Breast epithelium (tissue), 4 donors: ENCODE measurements at places on chromosomes 5 and 9. TPM values are rescaled to one million over a fixed set of nuclear protein-coding genes. Genes with fewer than 3 reads are reported as not detected.
A peak's percentile ranks its signal among the peaks of the same experiment; 100 is the strongest.

GRCh38 chr9:114166614-114167572 is 11.6 kb downstream of the COL27A1 start:
- DNase-seq, result no peak
- H3K27ac ChIP-seq, result no peak overlapping the region
- no peaks in the 10 kb centered on the region for H3K27me3 ChIP-seq
- H3K4me3 ChIP-seq, result no peak overlapping the region
- no peaks in the 10 kb centered on the region for H3K36me3 ChIP-seq
- H3K4me1 ChIP-seq, result no peaks in the 10 kb centered on the region

GABRA6 gene
- total RNA-seq, result not detected

GRCh38 chr5:154284433-154284832 is 93.9 kb downstream of the GALNT10 start:
- DNase-seq, result no peak
- no peaks in the 10 kb centered on the region for H3K4me1 ChIP-seq
- H3K4me3 ChIP-seq, result no peak overlapping the region
- H3K27me3 ChIP-seq, result no peaks in the 10 kb centered on the region
- H3K27ac ChIP-seq, result no peak overlapping the region

GRCh38 chr9:131403493-131403773 is 9.5 kb downstream of the PRRC2B start:
- DNase-seq, result no peak
- H3K4me3 ChIP-seq, result no peak overlapping the region
- peaks cover 25% of the 10 kb centered on the region for H3K4me1 ChIP-seq
- H3K36me3 ChIP-seq, result no peaks in the 10 kb centered on the region

DNA sequence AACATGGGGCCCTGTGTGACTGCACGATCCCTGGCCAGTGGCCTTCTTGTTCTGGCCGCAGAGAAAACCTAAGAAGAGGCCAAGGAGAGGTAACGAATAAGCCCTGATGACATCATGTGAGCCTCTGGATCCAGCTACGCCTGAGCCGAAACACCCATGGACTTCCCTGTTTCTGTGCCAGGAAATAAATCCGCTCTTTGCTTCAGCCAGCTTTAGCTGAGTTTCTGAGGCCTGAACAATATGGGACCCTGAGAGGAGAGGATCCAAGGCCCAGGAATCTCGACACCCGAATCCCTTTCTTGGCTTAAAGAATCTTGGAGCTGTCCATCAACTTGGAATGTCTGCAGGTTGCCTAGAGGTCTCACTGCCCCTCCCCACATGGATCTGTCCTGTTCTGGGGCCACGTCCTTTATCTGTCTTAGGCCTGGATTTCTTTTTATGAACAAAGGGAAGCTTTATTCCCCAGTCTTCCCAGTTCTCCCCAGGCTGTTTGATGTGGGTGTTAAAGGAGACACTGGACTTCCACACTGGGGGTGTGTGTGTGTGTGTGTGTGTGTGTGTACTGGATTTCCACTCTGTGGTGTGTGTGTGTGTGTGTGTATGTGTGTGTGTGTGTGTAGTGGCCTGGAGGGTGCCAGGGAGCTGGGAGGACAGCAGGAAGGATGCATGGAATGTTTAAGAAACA is 13.7 kb downstream of the IER5L start:
- no peaks in the 10 kb centered on the region for H3K36me3 ChIP-seq
- peak overlapping the region; percentile 95 for H3K27ac ChIP-seq
- DNase-seq, result no peak

ELOVL7 gene
- total RNA-seq, result 7.5 TPM

- no peak overlapping the region for H3K4me3 ChIP-seq
- H3K27ac ChIP-seq, result no peak overlapping the region
- H3K27me3 ChIP-seq, result no peaks in the 10 kb centered on the region
- no peaks in the 10 kb centered on the region for H3K4me1 ChIP-seq
These were observed 29.6 kb downstream of the ANKDD1B start for GRCh38 chr5:75640826-75641225.

DNA sequence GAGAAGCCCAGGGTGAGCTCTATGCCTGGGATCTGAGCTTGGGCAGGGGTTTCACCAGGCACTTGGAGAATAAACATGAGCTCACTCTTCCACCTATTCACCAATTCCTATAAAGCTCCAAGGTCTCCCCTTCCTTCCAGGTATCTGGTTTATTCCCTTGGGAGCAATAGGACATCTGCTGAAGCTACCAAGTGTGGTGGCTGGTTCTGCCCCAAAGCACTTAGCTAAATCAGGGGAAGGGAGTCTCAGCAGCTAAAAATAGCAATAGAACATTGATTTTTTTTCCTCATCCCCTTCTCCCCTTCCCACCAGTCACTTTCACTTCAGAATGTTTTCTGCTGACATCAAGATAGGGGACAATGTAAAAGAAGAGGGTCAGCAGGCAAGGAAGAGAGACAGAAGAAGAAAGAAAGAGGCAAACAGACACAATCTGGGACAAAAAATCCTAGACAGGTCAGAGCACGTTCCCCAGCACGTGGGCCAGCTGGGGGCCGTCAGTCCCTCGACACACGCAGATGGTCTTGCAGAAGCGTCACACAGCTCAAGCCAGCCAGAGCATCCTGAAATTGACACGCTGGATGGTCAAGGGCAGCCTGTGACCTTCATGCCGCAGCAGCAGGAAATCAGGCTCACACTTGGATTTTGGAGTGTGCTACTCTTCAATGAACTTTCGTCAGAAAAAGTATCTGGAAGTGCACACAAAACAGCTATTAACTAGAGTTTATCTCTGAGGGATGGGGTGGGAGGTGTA is 176.0 kb downstream of the ZNF608 start:
- DNase-seq, result no peak
- no peak overlapping the region for H3K27ac ChIP-seq
- H3K36me3 ChIP-seq, result no peaks in the 10 kb centered on the region
- no peak overlapping the region for H3K4me3 ChIP-seq
- no peaks in the 10 kb centered on the region for H3K27me3 ChIP-seq

GRCh38 chr9:131546336-131547084 is 1.2 kb downstream of the PRRT1B start:
- H3K4me3 ChIP-seq, result peak overlapping the region; percentile 7
- no peaks in the 10 kb centered on the region for H3K36me3 ChIP-seq
- H3K4me1 ChIP-seq, result peaks cover 7% of the 10 kb centered on the region

GRCh38 chr5:138583984-138584637 is 8.9 kb upstream of the HSPA9 start:
- no peaks in the 10 kb centered on the region for H3K4me1 ChIP-seq
- H3K36me3 ChIP-seq, result no peaks in the 10 kb centered on the region
- no peaks in the 10 kb centered on the region for H3K27me3 ChIP-seq
- H3K27ac ChIP-seq, result no peak overlapping the region
- no peak overlapping the region for H3K4me3 ChIP-seq
- no peak for DNase-seq

FGF10 gene
- 13.9 TPM for total RNA-seq

GRCh38 chr5:89534331-89534730 is 651.3 kb upstream of the MEF2C start:
- no peak for DNase-seq
- no peaks in the 10 kb centered on the region for H3K4me1 ChIP-seq
- no peaks in the 10 kb centered on the region for H3K27me3 ChIP-seq
- no peak overlapping the region for H3K4me3 ChIP-seq
- H3K36me3 ChIP-seq, result no peaks in the 10 kb centered on the region
- no peak overlapping the region for H3K27ac ChIP-seq

DNA sequence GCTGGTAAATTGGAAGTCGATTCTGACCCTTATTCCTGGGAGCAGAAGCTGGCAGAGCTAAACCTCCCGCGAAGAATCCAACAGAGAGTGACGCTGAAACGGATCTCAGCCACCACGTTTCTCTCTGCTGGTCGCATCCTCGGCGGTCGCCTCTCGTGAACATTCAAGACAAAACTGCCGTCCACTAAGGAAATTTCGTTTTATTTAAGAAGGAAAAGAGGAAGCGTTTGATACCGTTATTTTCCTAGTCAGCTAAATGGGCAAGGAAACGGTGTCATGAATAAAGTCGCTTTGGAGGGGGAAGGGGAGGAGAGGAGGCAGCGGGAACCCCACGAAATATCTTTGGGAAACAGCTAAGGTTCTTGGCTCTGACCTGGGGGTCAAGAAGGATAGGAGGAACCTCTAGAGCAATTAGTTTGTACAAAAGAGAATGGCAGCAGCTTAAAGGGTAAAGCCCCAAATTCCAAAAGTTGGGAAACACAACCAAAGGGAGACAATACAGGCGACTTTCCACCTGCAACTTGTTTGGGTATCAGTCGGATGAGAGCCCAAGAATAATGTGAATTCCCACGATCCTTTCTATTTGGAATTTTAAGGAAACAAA is 1.9 kb downstream of the FOXB2 start:
- peak overlapping the region; percentile 22 for H3K4me3 ChIP-seq
- peaks cover 87% of the 10 kb centered on the region for H3K27me3 ChIP-seq

GRCh38 chr9:120874226-120875194 is 2.5 kb downstream of the PHF19 start:
- H3K27me3 ChIP-seq, result no peaks in the 10 kb centered on the region
- no peaks in the 10 kb centered on the region for H3K4me1 ChIP-seq
- peak overlapping the region; percentile 12 for H3K27ac ChIP-seq
- H3K4me3 ChIP-seq, result no peak overlapping the region
- DNase-seq, result no peak
- no peaks in the 10 kb centered on the region for H3K36me3 ChIP-seq

GRCh38 chr9:18012170-18012569 is 433.3 kb downstream of the SH3GL2 start:
- H3K36me3 ChIP-seq, result no peaks in the 10 kb centered on the region
- H3K4me3 ChIP-seq, result no peak overlapping the region
- DNase-seq, result no peak
- no peaks in the 10 kb centered on the region for H3K27me3 ChIP-seq
- no peak overlapping the region for H3K27ac ChIP-seq
- H3K4me1 ChIP-seq, result no peaks in the 10 kb centered on the region

STOML2 gene
- 101 TPM for total RNA-seq

DNA sequence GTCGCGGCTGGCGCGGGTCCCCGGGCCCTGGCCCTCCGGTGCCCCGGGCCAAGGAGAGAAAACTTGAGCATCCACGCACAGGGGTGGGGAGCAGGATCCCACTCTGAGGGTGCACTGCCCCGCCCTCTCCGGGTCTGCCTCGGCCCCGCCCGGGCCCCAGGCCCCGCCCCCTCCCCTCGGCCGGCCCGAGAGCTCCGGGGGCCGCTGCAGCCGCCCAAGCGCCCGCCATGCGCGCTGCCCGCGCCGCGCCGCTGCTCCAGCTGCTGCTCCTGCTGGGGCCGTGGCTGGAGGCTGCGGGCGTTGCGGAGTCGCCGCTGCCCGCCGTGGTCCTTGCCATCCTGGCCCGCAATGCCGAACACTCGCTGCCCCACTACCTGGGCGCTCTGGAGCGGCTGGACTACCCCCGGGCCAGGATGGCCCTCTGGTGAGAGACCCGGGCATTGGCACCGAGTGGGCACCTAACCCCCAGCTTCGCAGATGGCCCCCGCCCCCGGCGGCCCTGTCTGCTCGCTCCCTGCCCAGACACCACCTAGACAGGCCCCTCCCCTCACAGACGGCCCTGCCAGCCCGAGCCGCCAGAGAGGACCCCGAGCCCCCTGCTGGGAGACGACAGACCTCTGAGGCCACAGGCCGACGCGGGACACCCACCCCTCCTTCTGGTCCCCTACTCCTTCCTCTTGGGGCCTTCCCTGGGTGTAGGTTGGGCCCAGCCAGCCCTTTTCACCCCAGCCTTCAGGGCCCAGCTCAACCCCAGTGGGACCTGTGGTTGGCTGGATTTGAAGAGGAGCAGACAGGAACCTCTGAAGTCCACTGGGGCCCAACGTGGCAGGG is at the start of gene CERCAM:
CERCAM (plus strand) TSS at position 207 of the 831 bp plus-strand sequence; CDS start at position 228, 21 bp downstream.
- no peaks in the 10 kb centered on the region for H3K4me1 ChIP-seq
- no peaks in the 10 kb centered on the region for H3K27me3 ChIP-seq
- peak within 1 kb of the TSS; percentile 97 for H3K4me3 ChIP-seq
- no peak for DNase-seq
- H3K36me3 ChIP-seq, result no peaks in the 10 kb centered on the region

DNA sequence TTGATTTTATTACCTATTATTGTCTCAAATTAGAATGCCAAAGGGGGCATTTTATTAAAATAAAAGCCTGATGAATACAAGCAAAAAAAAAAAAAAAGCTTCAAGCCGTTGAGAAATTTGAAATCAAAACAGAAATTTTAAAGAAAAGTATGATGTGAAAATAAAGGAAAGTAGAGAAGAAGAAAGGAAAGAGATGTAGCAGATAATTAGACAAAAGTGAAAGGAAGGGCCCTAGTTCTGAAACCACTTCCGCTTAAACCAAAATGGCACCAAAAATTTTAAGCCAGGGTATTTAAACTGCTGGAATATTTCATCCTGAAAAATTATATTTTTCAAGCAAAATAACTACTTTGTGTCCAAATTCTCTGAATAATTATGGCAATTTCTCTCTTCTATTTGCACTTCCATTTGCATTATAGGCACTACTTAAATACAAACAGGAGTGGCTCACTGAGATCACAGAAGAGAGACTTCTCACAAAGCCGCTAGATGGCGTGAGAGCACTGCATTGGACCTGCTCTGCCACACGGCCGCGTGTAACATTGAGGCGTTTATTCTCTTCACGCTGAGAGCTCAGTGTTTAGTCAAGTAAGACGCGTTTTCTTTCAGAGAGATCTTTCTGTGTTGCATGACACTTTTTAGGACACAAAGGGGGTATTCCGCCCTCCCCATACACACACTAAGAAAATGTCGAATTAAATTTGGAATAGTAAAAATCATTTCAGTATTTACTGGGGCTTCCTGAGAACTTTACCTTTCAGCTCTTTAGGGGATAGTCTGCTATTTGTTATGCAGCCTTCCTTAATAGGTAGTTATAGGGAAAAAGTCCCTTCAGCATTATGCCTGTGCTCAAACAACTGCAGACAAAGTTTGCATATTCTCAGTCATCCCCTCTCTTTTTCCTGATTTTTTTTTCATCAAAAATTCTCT is 368.4 kb upstream of the CCNH start:
- H3K36me3 ChIP-seq, result no peaks in the 10 kb centered on the region
- H3K4me3 ChIP-seq, result no peak overlapping the region
- no peak overlapping the region for H3K27ac ChIP-seq
- H3K4me1 ChIP-seq, result no peaks in the 10 kb centered on the region
- DNase-seq, result peak; percentile 46

DNA sequence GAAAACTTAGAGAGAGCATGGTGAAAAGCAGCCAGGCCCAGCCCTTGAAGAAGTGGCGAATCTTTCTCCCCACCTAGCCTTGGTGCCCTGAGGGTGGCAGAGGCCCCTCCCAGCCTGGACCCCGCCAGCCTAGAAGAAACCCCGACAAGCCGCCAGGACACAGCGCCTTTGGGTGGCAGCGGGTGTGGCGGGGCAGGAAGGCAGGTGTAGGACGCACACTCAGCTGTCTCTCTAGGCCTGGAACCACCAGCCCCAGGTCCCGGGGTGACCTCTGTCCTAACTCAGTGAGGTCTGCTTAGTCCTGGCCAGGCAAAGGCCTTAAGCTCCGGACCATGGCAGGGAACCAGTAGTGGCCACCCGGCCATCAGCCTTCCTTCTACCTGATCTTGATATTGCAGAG is 178.3 kb downstream of the BARX1 start:
- no peak overlapping the region for H3K4me3 ChIP-seq
- H3K27ac ChIP-seq, result no peak overlapping the region
- DNase-seq, result no peak
- no peaks in the 10 kb centered on the region for H3K27me3 ChIP-seq
- H3K4me1 ChIP-seq, result no peaks in the 10 kb centered on the region
